ENCODE measurements at places on chromosomes 6 and 20.

DNA sequence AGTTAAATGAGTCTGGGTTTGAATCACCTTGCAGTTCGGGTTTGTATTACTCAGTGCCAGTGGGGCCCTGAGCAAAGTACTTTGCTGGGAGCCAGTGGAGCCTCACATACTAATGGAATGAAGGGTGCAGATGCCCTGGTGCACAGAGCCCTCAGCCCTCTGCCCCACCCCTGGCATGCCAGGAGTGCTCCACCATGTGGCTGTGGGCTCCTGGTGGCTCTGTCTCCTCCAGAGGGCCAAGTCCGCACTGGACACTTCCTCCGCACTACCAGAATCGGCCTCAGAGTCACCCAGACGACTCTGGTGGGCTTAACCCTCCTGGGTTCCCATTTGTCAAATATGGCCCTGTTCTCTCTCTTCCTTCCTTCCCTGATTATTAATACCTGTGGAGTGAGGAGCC, 94.0 kb downstream of the STK35 start:
- no peak for DNase-seq

- no peak for DNase-seq
These were observed 88.0 kb downstream of the CLIC5 start for GRCh38 chr6:45927421-45928320.

- no peak for DNase-seq
These were observed 383.7 kb downstream of the CD83 start for GRCh38 chr6:14501240-14501639.

- DNase-seq, result no peak
These were observed 2.2 kb upstream of the CCM2L start for GRCh38 chr20:32007787-32008616.

- DNase-seq, result no peak
These were observed 28.8 kb upstream of the GGTLC1 start for GRCh38 chr20:24017458-24017755.

DNA sequence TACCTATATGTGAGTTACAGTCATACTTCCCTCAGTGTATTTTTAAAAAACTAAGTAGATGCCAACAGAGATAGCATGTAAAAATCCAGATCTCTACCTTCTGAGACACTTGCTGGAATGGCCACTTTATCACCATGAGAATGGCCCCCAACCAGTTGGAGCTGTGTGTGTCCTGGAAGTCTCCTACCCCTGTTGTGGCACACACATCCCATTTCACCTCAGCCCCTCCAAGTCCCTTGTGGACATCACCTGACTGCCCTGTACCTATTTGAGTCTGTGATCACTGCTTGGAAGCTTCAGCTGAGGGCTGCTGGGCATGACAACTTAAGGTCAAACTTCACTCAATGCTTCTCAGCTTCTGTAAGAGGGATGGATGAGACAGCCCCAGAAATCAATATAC, 24.1 kb downstream of the MOCS1 start:
- no peak for DNase-seq

GRCh38 chr20:63519668-63520503, 679 bp upstream of the PPDPF start:
- no peak for DNase-seq

- no peak for DNase-seq
These were observed 48.1 kb upstream of the SMLR1 start for GRCh38 chr6:130778946-130779657.

- no peak for DNase-seq
These were observed 160.1 kb downstream of the EYS start for GRCh38 chr6:65546894-65547293.

DNA sequence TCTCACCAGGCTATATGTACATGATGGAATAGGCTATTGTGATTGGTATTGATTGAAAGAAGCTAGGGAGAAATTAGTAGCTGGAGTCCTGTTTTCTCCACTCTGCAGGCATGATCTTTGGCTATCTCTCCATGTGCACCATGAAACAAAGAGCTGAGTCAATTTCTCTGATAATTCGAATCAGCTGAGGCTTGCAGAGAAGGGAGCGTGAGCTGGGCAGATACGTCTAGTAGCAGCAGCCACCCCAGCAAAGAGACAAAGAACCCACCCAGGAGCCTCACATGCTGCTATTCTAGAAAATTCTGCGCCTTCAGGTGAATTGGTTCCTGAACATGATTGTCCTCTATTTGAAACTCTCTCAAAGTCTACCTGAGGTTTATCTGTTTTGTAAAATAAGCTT, 6.9 kb upstream of the SGK1 start:
- no peak for DNase-seq
